ENCODE measurements at places on chromosomes 2 and 18.

GRCh38 chr2:176832086-176832485 lies 380.5 kb upstream of the HNRNPA3 start:
- DNase-seq: no peak

DNA sequence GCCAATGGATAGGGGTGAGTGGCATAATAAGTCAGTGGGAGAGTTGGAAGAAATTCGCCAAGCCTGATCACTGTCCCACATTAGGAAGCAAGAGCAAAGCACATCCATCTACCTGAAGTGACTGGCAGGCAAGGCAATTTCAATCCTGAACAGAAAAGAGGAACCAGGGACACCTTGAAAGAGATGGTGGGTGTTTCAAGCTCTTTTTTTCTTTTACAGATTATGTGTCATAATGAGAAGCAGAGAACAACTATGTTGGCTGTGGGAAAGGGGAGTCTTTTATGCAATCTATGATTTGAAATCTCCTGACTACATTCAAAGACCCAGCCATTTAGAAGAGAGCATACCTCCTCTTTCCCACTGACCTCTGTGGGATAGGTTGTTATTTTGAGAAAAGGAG lies 63.5 kb downstream of the TGIF1 start:
- DNase-seq: no peak

DNA sequence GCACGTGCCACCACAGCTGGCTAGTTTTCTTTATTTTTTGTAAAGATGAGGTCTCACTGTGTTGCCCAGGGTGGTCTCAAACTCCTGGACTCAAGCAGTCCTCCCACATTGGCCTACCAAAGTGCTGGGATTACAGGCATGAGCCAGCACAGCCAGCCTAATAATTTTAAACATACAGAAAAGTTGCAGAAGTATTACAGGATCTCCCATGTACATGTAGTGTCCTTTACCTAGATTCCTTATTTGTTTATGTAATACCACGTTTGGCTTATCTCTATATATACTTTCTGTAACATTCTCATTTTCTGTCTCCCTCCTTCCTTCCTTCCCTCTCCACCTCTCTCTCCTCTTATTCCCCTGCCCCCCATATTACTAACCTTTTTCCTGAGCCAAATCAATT lies 41.7 kb downstream of the PPM1B start:
- no peak for DNase-seq

DNA sequence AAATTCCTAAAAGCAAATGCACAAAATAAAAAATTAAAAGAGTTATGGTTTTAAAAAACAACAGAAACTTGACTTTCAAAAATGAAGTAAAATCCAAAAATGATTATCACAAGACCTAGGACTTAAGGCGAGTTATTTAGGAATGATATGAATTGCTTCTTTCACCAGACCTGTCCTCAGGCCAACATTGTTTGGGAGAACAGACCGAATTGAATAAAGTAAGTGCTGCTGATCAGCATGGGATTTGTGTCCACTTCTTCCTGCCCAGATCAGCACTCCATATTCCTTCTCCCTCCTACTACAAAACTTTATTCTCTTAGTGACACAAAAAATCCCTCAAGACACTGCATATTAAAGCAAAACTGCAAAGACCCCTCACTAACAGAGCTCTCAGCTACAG lies 39.1 kb downstream of the WDFY1 start:
- no peak for DNase-seq

DNA sequence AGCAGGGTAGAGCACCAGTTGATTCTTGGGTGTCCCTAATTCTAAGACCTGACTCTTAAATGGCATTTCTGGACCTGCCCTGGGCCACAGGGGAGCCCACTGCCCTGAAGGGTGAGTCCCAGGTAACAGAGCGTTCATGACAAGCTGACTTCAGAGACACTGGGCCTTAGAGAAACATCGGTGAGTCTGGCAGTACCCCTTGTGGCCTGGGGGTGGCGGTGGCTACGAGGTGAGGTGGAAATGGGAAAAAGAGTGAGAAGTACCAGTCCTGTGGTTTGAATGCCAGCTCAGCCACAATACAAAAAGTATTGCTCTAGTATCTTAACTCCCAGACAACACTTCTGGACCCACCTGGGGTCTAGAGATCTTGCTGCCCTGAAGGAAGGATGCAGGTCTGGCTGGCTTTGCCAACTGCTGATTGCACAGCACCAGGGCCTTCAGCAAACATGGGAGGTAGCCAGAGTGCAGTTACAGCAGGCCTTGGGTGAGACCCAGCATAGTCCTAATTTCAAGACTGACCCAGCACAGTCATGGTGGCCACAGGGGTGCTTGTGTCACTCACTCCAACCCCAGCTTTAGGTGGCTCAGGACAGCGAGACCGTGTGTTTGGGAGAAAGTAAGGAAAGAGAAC lies 44.5 kb downstream of the USP34 start:
- DNase-seq: no peak

DNA sequence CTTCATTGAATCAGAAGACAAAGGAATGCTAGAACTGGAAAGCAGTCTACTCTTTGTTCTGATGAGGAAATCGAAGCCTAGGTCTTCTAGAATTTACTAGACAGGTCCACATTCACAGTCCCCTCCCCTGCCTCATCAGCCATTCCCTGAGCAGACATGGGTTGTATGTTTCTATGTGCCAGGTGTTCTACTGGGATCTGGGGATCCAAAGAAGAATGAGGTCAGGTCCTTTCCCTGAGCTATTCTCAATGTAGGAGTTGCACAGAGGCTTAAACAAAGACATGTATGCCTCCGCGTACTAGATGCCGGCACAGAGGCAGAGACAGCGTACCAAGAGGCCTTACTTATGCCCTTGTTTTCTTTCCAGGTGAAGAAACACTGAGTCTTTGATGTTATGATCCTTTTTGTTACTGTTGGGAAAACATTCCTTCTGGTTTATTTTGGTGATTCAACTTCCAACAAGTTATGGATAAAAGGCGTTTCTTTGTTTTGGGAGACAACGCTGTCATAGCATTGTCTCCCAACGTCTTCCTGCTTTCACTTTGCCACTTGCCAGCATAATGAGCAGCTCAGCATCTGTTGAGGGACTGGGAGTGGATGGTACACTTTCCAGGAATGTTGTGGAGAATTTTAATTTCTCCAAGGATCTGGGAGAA lies 174.4 kb downstream of the ALPK2 start:
- DNase-seq: no peak

- DNase-seq: no peak
Observed at GRCh38 chr18:9918016-9918680, 4.3 kb downstream of the VAPA start.

GRCh38 chr2:86087936-86088850 lies 17.5 kb downstream of the POLR1A start:
- DNase-seq: no peak

- peak; percentile 41 for DNase-seq
Observed at GRCh38 chr2:20614201-20615067, 36.5 kb downstream of the HS1BP3 start.

- DNase-seq: peak; percentile 61
Observed at GRCh38 chr18:58321986-58322385, 278.0 kb downstream of the NEDD4L start.

DNA sequence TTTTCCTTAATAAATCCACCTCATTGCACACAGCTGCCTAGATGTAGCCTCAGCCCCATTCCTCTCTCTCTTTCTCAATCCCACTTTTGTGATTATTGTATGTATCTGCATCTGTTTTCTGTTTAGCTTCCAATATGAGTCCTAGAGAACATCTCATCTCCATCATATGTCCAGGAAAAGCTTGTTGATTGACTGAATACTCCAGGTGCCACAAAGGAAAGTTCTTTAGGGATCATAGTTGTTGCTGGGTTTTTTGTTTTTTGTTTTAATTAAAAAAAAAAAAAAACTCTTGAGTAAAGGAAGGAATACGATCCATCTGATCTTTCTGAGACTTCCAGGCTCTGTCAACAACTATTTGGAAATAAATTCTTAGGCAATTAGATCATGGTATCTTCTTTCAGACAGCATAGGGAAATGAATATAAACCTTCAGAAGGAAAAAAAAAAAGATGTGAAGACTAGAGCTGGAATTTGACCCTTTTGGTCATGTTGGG lies 42.5 kb downstream of the KIAA2012 start:
- DNase-seq: no peak

- DNase-seq: no peak
Observed at GRCh38 chr2:226882606-226883005, 46.8 kb downstream of the RHBDD1 start.

GRCh38 chr18:48902023-48902855 lies 48.5 kb downstream of the SMAD7 start:
- peak; percentile 67 for DNase-seq

- no peak for DNase-seq
Observed at GRCh38 chr2:14831458-14831857, 198.9 kb downstream of the LRATD1 start.

- DNase-seq: no peak
Observed at GRCh38 chr2:237096911-237097310, 11.2 kb downstream of the COPS8 start.

GRCh38 chr2:46394649-46395510 lies 84.5 kb upstream of the TMEM247 start:
- DNase-seq: no peak

DNA sequence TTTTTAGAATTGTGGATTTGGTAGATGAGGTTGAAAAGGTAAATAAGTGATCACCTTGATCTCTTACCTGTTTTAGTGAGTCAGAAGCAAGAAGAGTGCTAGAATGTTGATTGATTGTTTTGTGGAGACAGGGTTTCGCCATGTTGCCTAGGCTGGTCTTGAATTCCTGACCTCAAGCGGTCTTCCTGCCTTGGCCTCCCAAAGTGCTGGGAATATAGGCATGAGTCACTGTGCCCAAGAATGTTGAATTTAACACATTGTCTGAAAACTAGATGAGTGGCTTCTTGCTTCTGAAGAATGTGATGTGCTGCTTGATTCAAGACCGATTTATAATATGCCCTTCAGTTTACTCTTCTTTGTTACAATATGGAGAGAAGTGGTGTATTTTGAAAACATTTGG lies 121.3 kb downstream of the FMNL2 start:
- no peak for DNase-seq

DNA sequence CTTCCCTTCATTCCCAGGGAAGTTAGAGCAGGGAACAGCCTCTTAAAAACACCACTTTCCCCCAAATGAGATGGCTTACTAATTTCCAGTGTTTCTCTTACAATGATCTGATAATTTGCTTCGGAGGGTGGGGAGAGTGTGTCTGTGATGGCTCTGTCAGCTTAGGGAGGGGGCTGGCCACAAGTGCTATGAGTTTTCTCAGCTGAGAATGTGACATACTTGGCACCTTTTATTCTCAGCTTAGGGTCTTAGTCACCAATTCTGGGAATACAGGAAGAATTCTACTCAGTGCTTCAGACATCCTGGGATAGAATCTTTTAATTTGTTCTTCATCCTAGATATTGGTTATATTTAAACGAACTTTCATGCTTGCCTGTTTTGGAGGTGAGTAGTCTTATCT lies 64.4 kb downstream of the AOX1 start:
- DNase-seq: no peak

DNA sequence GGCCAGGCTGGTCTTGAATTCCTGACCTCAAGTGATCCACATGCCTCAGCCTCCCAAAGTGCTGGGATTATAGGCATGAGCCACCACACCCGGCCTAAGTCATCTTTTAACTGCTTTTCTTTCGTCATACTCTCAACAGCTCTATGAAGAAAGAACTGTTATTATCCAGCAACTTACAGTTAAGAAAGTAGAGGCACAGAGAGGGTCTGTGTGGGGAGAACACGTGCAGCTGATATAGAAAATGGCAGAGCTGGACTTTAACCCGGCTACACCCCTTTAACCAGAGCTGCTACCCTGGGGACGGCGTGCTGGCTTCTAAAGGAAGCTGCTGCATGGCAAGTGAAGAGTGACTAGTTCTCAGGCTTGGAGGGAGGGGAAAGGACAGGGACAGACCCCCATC lies 25.5 kb downstream of the IGFBP2 start:
- DNase-seq: no peak

GRCh38 chr18:22490429-22490846 lies 72.7 kb upstream of the CTAGE1 start:
- no peak for DNase-seq

DNA sequence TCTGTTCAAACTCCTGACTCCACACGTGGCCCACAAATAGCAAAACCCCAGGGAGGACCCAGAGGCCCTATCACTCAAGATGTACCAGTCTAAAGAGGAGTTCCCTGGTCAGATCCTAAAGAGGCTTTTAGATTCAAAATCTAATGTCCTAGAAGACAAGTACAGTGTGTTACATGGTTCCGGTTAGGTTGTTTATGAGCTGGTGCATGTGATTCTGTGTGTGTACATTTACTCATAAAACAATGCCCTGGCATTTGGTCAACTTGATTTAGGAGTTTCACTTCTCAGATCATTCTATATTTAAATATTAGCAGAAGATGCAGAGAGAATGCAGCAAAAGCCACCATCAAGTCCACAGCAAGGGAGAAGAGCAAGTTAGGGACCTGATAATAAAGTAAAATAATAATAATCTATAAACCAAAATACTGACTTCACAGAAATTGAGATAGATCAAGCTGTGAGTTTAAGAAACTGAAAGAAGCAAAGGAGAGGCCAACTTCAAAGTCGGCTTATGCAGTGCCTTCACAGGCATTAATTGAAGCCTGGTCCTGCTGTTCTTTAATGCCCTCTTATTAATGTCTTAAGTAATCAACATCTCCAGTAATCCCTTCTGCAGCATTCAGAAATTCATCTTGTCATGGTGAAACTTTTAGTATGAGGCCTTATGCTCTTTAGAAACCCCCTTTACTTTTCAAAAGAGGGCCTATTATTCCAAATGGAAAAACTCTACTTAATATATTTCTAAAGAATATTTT lies 4.2 kb upstream of the AP1S3 start:
- DNase-seq: no peak

GRCh38 chr2:173239644-173240043 lies 115.0 kb upstream of the CDCA7 start:
- DNase-seq: no peak

DNA sequence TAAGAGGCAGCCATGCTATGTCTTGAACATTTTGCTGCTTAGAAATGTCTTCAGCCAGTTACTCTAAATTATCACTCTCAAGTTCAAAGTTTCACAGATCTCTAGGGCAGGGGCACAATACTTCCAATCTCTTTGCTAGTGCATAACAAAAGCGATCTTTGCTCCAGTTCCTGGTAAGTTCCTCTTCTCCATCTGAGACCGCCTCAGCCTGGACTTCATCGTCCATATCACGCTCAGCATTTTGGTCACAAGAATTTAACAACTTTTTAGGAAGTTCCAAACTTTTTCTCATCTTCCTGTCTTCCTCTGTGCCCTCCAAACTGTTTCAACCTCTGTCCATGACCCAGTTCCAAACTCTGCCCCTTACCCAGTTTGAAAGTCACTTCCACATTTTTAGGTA lies 8.8 kb upstream of the SLC35F5 start:
- DNase-seq: no peak

DNA sequence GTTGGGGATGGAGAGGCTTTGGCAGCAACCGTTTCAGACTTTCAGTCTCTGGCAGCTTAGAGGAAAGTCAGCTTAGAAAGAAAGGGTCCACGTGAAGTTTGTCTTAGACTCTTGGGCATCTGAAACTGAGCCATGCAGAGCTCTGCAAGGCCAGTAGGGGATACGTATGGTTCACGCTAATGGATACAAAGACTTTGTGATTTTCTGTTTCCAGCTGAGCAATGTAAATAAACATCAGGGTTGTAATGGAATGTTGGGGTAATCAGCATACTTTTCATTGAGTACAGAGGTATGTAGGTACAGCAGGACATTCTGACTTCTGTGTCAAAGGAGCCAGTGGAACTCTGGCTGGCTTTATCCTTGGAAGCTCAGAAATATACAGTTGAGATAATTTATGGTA lies 31.0 kb downstream of the RALB start:
- no peak for DNase-seq

Data from hypothalamus (tissue), 51 donors.